ENCODE measurements at places on chromosomes 3 and 15.

DNA sequence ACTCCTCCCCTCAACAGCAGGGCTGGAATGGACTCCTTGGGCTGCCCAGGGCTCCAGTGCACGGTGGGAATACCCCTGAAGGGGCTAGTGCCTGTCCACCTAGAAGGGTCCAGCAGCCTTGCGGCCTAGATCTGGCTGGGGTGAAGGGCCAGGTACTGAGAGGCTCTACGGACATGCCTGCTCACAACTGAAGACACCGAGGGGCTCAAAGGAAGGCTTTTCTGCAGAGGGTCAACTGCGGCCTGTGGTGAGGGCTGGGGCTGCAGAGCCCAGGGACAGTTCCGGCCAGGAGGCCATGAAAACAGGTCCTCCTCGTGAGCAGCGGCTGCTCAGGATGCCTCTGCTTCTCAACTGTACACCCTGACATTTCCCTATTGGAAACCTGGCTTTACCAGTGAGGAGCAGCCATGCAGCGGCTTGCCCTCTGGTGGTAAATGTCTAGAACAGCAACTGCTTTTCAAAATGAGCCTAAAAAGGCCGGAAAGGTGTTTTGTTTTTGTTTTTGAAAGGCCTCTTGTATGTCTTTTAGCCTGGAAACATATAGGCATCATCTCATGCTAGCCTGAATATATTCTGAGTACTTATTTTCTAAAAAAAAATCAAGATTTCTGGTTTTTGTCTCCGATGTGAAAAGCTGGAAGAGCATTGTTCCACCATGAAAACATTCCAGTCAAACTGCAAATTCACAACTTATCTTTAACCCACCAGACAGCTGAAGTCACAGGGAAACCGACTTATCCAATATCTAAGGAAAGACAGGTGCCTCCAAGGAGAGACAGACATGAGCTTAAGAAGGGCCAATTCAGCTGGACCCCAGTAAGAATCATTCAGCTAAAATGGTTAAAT is 163.4 kb downstream of the KLF13 start:
- DNase-seq = peak; percentile 12

DNA sequence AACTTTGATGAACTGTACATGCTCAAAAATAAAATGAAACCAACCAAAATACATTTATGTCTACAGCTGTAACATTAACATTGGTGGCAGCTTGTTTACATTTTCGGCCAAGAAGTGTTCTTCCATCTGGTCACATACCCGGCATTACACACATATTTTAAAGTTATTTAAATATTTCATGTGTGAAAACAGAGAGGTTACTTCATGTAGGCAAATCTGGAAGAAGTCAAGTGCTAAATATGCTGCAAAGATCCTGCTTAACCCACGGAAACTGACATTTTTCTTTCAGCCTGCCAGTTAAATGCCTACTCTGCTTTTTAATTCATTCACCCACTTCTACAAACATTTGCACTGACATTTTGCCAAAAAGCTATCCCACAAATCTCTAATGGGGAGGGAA is 69.7 kb downstream of the MB21D2 start:
- DNase-seq = no peak

DNA sequence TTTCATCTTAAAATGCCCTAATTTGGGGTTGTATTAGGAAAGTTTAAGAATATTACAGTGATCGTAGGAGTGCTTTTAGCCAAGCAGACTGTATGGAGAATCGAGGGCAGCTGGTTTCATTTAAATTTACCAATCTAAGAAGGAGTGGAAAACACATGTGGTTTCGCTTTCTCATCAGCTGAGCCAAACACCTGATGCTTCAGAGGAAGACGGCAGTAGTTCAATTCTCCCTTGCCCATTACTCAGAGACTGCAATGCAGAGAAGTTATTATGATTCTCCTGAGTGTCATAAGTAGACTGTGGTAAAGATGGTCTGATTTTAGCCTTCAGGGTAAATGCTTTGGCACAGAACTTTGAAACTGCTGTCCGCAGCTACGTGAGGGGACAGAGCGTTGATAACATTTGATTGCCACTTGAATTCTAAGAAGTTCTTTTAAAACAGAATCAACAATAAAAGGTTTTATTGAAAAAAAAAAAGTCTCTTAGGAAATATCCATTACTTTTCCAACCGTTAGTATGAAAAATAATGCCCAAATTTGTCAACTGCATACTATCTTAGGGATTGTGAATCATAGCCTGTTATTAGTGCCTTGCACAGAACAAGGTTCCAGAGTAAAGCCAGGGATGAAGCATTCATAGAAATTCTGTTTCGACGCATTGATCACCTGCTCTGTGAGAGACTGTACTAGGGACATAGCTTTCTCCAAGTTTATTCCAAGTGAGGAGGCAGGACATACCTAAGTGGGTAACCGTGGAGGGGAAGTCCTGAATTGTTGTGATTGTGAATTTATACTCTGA is 25.6 kb downstream of the LYSMD4 start:
- DNase-seq = no peak

- no peak for DNase-seq
These were observed 20.2 kb downstream of the CRABP1 start for GRCh38 chr15:78360367-78360801.

DNA sequence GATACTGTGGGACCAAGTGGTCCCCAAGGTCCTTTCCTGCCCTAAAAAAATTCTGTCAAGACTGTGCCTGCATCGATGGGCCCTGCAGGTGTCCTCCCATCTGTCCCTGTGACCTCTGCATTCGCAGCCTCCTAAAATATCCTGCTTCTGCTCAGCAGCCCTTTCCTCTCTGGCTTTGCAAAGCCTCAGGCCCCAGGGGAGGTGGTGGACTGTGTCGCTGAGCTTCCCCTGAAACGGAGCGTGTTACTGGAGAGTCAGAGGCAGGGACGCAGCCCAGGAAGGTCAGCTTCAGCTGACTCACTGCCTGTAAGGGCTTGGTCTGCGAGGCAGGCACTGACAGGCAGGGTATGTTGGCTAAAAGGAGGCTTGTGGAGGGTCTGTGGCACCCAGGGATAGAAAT is 110.0 kb downstream of the RAB11A start:
- DNase-seq = no peak

GRCh38 chr3:63869940-63870614 is 6.4 kb downstream of the ATXN7 start:
- DNase-seq = no peak

- DNase-seq = no peak
These were observed 18.1 kb upstream of the ALDH1A3 start for GRCh38 chr15:100861511-100861991.

DNA sequence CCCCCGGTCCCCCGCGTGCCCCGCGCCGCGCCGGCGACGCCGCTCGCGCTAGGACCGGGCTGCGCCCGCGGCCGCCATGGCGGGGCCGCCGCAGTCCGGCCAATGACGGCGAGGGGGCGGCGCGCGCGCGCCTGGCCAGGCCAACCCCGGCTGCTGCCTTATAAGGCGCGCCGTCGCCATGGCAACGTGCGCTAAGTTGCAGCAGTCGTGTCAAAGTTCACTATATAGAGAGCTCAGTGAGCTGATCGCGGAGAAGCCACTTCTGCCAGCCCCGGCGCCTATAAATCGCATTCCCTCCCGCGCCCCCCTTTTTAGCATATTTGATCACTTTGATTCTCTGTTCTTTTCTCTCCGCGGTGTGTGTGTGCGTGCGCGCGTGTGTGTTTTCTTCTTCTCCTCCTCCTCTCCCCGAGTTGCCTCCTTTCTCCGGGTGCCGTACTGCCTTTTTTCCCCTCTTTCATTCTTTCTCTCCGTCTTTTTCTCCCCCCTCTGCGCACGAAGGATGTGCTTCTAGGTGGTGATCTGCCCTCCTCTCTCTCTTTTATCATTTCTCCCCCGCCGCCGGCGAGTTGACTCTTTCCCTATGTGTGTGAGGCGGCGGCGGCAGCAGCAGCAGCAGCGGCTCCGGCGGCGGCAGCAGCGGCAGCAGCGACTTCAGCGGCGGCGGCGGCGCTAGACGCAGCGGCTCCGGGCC is at the start of gene NR2F2:
Gene NR2F2, plus strand, starts transcription at position 251 of the 694 bp plus-strand sequence. CDS start 1,406 bp downstream, outside the sequence.
- DNase-seq = peak; percentile 61

DNA sequence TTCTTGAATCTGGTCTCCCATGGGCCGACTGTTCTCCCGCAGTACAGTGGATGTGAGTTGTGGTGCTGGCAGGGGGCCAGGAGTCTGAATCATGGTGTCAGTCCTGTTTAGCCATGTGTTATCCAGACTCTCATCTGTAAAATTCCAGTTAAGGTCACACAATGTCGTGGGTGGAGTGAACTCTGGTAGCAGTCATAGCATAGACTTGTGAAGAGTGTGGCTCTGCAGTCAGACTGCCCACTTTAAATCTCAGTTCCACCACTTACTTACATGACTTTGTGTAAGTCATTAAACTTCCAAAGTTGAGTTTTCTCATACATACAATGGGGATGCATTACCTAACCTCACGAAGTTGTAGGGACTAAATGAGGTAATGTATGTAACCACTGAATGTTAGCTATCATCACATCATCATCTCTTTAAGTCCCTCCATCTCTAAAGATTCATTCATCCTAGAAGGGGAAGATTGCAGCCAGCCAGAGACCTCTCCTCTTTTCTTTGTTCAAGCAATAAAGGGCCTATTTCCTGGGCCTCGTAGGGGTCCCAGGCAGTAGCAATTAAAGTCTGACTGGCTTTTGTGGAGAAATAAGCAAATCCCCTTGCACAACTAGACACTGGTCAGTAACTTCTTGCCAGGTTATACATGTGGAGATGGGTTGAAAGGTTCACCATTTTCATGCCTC is 93.9 kb downstream of the PCCB start:
- DNase-seq = no peak

DNA sequence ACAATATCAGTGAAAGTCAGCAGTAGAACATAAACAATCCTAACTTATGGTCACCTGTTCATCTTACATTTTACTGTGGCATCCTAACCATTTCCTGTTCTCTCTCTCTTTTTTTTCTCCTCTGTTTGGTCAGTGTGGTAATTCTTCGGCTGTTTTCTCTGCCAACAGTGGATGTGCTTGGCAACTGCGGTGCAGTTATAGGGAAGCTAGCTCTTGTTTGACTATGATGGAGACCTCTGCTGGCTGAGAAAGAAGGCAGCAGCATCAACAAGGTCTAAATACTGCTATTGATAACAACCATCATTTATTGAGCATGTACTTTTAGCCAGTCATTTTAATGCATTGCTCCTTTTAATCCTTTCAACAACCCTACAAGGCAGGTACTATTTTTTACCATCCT is 723 bp upstream of the DRD3 start:
- DNase-seq = peak; percentile 64

- DNase-seq = no peak
These were observed 235.4 kb downstream of the TBL1XR1 start for GRCh38 chr3:176961916-176962315.

GRCh38 chr3:54917174-54917573 is 10.7 kb downstream of the LRTM1 start:
- no peak for DNase-seq

DNA sequence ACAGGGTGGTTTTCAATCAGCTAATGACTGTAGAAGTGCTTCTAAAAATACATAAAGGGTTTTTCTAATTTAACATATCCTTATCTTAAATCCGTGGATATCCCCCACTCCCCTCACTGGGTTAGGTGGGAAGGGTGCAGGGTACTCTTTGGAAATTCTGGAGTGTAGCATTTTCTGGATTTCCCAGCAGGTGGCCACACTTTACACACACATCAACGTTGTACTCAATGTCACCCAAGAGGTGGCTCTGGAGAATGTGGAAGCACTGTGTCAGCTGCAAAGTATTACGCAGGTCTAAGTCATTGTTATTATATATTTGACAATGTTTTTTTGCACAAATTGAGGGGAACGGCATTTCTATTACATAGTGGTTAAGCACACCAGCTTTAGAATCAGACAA is 168.8 kb downstream of the CHDH start:
- peak; percentile 11 for DNase-seq

- DNase-seq = peak; percentile 50
These were observed 162.0 kb downstream of the KLF13 start for GRCh38 chr15:31488437-31489204.

GRCh38 chr3:27666708-27667107 is 55.4 kb downstream of the EOMES start:
- peak; percentile 98 for DNase-seq

- no peak for DNase-seq
These were observed 289.0 kb downstream of the TLE3 start for GRCh38 chr15:69808756-69809155.

- DNase-seq = peak; percentile 43
These were observed 13.5 kb downstream of the UBAP1L start for GRCh38 chr15:65101411-65101890.

DNA sequence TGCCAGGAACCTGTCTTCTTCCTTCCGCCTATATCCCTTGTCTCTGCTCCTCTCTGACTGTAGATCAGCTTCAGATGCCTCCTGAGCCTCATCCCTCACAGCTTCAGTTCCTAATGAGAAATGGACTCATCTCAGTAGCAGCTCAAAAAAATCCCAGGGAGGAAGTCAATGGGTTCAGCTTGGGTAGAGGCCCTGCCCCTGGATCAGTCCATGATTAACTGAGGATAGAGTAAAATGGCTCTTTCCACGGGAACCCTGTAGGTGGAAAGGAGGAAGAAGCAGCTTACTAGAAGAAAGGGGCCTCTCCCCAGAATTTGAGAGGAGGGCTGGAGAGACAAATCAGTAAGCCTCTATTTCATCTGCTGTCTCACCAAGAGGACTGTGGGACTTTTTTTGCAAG is 26.9 kb upstream of the HCN4 start:
- no peak for DNase-seq

GRCh38 chr15:92651877-92652575 is 3.5 kb downstream of the FAM174B start:
- DNase-seq = no peak

GRCh38 chr3:181725131-181725731 is 13.5 kb downstream of the SOX2 start:
- no peak for DNase-seq

Data from Kasumi-1 (cell line).